Hindlimb muscle (tissue), 1 donor: ENCODE measurements at places on chromosomes 3 and 15. TPM values are rescaled to one million over a fixed set of nuclear protein-coding genes. Genes with fewer than 3 reads are reported as not detected.

The RAB6B gene
- polyA plus RNA-seq: 9.7 TPM

DNA sequence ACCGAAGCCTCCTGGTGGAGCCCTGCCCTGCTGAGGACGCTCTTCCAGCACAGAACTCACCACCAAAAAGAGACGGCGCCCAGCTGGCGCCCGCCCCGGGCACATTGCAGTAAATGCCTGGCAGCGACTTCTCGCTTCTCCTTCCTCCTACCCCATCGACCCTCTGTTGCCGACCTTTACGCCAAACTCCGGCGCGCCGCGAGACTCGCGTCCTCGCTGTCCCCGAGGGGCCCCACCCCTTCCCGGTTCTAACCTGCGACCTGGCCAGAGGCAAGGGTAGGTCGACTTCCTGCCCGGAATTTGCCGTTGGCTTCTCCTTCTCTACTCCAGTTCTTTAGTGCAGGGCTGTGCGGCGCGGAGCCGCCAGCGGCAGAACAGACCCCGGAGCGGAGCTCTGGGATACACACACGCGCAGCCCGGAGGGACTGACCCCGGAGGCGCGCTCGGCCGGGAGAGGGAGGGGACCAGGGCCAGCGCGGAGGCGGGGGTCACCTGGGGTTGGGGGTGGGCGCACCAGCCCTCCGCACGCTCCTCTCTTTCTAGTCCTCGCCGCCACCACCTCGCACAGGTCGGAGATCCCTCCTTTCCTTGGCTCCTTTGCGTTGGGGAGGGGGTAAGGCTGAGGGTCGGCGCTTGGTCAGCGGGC, 226.6 kb upstream of the AZI2 start:
- peak; percentile 14 for DNase-seq

DNA sequence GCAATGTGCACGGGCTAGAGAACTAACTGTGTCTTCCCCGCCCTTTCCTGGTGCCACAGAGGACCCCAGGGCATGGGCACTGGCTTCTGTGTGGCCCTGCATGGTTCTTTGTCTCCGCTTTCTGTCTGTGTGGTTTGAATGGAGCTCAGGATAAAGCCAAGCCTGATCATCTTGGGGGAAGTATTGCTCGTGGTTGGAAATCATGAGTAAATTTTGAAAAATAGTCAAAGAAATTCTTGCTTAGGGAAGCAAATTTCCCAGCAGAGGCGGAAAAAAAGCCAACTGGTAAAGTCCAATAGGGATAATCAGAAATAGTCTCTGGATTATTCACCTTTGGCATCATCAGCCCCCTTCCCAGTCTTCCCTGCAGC, 55.4 kb downstream of the MAGEF1 start:
- no peak for DNase-seq

The CD276 gene
- 122 TPM for polyA plus RNA-seq

The GPD1L gene
- polyA plus RNA-seq: 45.1 TPM
